ENCODE measurements at places on chromosomes 3 and 15.

DNA sequence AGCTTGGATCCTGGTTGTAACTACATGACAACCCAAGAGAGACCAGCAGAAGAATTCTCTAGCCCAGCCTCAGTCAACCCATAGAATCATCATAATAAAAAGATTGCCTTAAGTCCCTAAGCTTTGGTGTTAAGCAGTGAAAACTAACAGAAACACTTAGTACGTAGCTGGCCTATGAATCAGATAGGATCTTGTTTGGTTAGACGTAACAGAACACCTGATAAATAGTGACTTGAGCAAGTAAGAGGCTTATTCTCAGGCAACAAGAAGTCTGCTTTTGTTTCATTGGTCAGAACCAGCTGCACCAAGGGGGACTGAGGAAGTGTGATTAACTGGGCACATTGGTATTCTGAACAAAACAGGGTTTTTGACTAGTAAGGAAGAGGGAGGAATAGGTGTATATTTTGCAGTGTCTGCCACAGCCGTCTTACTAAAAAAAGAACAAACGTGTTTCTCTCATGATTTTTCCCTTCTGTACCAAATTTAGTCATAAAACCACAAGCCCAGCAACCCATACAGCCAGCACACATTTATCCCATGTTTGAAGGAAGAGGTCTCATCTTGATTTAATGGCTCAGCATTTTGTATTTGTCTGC lies 53.3 kb upstream of the GLCE start:
- no peak for DNase-seq

- DNase-seq, result no peak
Observed at GRCh38 chr15:40011303-40011702, 27.7 kb downstream of the SRP14 start.

GRCh38 chr3:114442246-114442645 lies 148.4 kb downstream of the TIGIT start:
- DNase-seq, result peak; percentile 54

DNA sequence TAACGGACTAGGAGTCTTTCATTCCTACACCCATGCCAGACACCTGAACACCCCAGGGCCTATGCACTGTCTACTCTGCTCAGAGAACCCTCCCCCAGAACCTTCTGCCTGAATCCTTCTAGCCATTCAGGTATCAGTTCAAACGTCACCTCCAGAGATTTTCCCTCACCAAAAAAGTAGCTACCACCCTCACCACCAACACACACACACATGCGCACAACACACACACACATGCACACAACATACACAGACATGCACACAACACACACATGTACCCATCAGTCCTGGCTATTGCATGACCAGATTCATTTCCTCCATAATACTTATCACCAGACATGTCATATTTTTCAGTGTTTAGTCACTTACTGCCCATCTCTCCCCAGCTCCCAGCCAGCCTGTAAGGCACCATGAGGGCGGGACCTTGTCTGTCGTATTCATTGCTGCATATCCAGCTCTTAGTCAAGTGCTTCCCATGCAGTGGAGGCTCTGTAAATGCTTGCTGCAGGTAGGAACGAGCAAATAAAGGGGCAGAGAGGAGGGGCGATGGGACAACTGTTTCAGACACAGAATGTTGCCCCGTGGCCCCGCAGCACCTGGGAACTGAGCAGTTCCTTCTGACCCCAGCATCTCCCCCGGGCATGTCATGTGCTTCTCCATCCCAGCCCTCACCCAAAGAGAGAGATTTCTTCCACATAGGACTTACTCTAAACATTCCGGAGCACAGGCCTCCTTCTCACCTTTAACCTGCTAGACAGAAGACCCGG lies 29.2 kb downstream of the XXYLT1 start:
- no peak for DNase-seq

- DNase-seq, result peak; percentile 50
Observed at GRCh38 chr3:152235709-152236298, 32.9 kb upstream of the MBNL1 start.

- DNase-seq, result no peak
Observed at GRCh38 chr15:74826364-74826819, at the start of gene CPLX3. CPLX3 (plus strand) TSS chr15:74826627; CDS start chr15:74826704, 77 bp downstream.

DNA sequence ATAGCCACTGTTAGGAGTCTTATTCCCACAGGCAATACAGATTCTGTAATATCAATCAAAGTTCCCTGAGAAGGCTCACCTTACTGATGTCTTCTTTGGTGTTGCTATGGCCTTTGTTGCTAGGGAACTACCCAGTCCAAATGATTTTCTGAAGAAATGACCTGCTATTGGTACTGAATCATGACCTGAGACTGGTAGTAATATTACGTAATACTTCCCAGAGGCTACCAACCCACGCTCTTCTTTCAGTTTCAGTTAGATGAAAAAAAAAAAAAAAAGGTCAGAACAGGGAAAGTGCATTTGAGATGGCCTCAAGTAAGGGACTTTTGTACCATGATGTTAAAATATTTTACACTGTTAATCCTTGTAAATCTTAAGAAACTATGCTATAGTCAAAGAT lies 1092.5 kb upstream of the EPHA6 start:
- peak; percentile 26 for DNase-seq
